ENCODE measurements at places on chromosomes 7 and 10. TPM values are rescaled to one million over a fixed set of nuclear protein-coding genes. Genes with fewer than 3 reads are reported as not detected.

PRKG1 gene
- polyA plus RNA-seq = 11.3 TPM

DNA sequence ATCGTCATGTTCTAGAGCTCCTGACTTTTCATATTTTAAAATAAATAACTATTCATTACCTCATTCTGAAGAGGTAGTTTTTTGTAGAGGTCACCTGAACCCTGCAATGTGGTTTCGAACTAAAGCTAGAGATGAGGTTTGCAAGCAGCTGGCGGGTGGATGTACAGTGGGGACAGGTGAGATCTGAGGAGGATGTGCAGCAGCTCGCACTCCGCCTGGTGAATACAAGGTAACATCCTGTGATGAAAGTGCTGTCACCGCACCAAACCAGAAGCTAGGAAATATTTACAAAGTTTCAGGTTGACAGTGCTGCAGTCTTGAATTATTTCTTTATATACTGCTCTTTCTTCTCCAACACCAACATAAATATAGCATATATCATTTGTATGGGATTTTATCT is 26.5 kb downstream of the NDUFB2 start:
- DNase-seq = no peak

- DNase-seq = no peak
Measured at GRCh38 chr7:74153736-74154135, 20.4 kb upstream of the EIF4H start.

GRCh38 chr7:70520611-70521010 is 611.3 kb upstream of the GALNT17 start:
- DNase-seq = no peak

GRCh38 chr7:142133731-142134148 is 22.2 kb downstream of the MGAM2 start:
- DNase-seq = no peak

GRCh38 chr7:29573567-29573966 is 9.9 kb downstream of the PRR15 start:
- no peak for DNase-seq

- DNase-seq = no peak
Measured at GRCh38 chr7:28528899-28529298, 116.6 kb downstream of the CREB5 start.

DDC gene
- 79.4 TPM for polyA plus RNA-seq
